Kidney (tissue), 22 donors: ENCODE measurements at places on chromosomes 2 and 18. TPM values are rescaled to one million over a fixed set of nuclear protein-coding genes. Genes with fewer than 3 reads are reported as not detected.

Gene ANKRD30B
- polyA plus RNA-seq: not detected

Gene PPM1B
- 19.8 TPM for polyA plus RNA-seq

Gene RAD51AP2
- polyA plus RNA-seq: not detected

Gene FKBP1B
- polyA plus RNA-seq: 19.8 TPM

Gene ST6GAL2
- 0.22 TPM for polyA plus RNA-seq

Gene SNED1
- 3.0 TPM for polyA plus RNA-seq

Gene CLHC1
- 8.3 TPM for polyA plus RNA-seq

Gene CNNM3
- 6.9 TPM for polyA plus RNA-seq

Gene CYBRD1
- polyA plus RNA-seq: 17.7 TPM

Gene NEU2
- not detected for polyA plus RNA-seq

Gene ANKRD29
- 5.2 TPM for polyA plus RNA-seq

Gene SLC40A1
- 45.8 TPM for polyA plus RNA-seq

Gene TSGA10
- polyA plus RNA-seq: 5.3 TPM

Gene SLC19A3
- polyA plus RNA-seq: 8.3 TPM

Gene LRP2
- polyA plus RNA-seq: 44.7 TPM

Gene BOLL
- polyA plus RNA-seq: not detected

Gene ASB18
- not detected for polyA plus RNA-seq

Gene HOXD13
- polyA plus RNA-seq: not detected

Gene DPP10
- polyA plus RNA-seq: 0.67 TPM

Gene CPLX4
- not detected for polyA plus RNA-seq

Gene VWA3B
- polyA plus RNA-seq: not detected

Gene LYPD1
- polyA plus RNA-seq: 4.7 TPM

Gene KYNU
- 14.5 TPM for polyA plus RNA-seq

Gene DCDC2C
- polyA plus RNA-seq: not detected

Gene DSC3
- not detected for polyA plus RNA-seq
